Fibroblast of the aortic adventitia (primary cell): ENCODE measurements at places on chromosomes 13 and 19.

GRCh38 chr13:61795580-61795979 lies 379.9 kb upstream of the PCDH20 start:
- no peak for DNase-seq

- peak; percentile 78 for DNase-seq
Measured at GRCh38 chr13:27425918-27426630, 1.7 kb downstream of the GTF3A start.

DNA sequence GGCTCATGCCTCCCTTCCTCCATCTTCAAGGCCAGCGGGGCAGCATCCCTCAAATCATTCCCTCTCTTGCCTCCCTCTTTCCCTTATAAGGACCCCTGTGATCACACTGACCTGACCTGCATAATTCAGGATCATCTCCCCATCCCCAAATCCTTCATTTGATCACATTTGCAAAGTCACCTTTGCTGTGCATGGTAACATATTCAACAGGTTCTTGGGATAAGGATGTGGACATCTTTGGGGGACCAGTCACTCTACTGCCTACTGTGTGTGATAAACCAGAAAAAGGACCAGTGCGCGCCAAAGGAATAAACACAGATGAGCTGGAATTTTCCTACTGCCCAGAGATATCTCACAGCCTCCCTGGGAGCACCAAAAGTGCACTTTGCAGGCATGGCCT lies 7.9 kb downstream of the OPA3 start:
- DNase-seq = no peak

DNA sequence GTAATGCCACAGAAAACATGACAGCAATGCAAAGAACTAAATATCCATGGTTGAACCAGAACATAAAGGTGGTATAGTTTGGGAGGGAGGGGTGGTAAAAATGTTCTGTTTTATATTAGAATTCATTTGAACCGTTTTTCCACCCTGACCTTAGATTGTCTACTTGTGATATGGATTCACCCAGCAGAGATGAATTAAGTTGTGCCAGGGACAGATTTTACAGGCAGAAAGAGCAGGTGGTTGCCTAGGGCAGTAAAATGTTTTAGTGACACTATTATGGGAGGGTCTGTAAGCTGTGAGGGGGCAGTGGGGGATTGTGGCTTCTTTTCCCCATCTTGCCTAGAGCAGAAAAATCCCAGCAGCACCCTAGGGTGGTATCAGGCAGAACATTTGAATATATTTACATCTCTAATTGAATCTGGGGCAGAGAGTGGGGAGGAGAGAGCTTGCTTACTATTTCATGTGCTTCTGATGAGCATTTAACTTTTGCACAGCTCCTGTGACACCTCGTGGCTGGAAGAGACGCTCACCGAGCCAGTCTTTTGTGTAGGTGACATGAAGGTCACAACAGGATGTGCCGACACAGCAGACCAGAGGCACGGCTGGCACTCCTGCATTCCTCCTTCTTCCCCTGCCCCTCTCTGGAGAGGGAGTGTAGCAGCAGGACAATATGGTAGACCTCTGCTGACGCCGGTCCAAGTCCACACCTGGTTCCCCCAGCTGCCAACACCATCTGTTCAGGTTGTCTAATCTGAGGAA lies 452.3 kb downstream of the IRS2 start:
- no peak for DNase-seq

- peak; percentile 89 for DNase-seq
Measured at GRCh38 chr13:37618554-37618953, 20.0 kb upstream of the POSTN start.

- peak; percentile 20 for DNase-seq
Measured at GRCh38 chr19:48480183-48480557, 11.0 kb downstream of the CYTH2 start.

GRCh38 chr19:46661735-46662592 lies 982 bp upstream of the DACT3 start:
- peak; percentile 93 for DNase-seq

- DNase-seq = no peak
Measured at GRCh38 chr19:52170304-52170703, 1.1 kb downstream of the ZNF836 start.

DNA sequence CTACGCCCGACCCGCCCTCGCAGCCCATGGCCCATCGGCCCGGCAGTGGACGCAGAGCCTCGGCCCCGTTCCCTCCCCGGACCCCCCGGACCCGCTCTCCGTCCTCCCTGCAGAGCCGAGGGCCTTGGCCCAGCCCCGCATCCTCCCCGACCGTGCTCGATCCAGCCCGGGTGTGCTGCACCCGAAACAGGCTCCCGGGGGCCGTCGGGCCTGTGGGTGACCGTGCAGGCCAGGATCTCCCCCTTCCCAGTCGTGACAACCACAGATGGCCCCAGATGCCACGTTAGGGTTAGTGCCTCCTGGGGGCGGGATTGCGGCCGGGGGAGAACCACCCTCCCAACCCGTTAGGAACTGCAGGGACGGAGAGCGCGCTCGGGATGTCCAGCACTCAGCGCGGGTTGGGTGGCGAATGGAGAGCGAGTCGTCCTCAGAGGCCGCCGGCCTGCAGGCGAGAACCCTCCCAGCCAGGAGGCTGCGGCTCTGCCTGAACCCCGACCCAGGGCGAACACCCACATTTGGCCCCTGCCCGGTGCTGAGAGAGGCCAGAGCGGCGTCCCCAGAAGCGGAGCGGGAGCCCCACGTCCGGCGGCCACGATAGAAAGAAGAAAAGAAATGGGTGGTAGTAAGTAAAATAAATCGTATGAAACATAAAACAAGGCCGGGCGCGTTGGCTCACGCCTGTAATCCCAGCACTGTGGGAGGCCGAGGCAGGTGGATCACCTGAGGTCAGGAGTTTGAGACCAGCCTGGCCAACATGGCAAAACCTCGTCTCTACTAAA lies 6.7 kb upstream of the MADCAM1 start:
- peak; percentile 21 for DNase-seq

- DNase-seq = peak; percentile 67
Measured at GRCh38 chr19:18672606-18673337, 10.7 kb upstream of the CRTC1 start.

DNA sequence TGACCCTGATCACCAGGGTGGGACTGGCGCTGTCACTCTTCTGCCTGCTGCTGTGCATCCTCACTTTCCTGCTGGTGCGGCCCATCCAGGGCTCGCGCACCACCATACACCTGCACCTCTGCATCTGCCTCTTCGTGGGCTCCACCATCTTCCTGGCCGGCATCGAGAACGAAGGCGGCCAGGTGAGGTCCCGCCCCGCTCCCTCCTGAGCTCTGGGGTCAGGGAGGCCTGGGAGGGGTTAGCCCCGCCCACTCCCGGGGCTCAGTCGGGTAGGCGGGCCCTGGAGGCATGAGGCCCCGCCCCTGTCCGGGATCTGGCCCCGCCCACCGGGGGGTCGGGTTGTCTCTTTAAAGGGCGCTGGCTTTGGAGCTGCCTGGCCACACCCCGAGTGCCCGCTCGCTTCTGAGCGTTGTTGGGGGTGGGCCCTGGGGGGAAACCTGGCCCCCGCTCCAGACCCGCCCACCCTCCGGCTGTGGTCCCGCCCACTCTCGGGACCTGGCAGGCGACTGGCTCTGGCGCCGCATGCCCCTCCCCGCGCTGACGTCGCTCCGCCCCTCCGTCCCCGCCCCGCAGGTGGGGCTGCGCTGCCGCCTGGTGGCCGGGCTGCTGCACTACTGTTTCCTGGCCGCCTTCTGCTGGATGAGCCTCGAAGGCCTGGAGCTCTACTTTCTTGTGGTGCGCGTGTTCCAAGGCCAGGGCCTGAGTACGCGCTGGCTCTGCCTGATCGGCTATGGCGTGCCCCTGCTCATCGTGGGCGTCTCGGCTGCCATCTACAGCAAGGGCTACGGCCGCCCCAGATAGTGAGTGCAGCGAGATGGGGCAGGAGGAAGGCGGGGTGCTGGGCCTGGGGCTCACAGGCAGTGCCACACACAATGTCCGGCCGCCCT lies 13.1 kb downstream of the DDX39A start:
- DNase-seq = peak; percentile 75

GRCh38 chr19:55613930-55614710 lies 8.7 kb downstream of the ZNF865 start:
- DNase-seq = no peak

DNA sequence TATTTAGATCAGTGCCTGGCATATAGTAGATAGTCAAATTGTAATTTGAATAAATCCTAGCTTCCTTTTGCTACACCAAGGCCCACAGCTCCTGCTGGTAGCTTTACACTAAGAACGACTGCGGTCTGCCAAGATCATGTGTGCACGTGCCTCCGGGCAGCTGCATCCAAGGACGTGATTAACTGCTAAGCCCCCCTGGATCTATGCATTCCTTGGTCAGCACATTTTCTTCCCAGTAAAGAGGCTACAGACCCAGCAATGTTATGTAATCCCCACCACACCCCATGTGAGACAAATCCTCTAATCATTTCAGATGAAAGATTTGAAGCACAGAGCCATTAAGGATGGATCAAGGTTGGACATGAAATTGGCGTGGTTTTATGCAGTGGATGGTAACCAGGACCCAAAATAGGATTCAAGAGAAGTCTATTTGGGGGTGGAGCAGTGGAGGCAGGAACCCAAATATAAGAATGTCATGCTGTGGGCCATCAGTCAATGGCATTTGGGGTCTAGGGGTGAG lies 65.2 kb upstream of the PEG3 start:
- no peak for DNase-seq

GRCh38 chr13:33441015-33441414 lies 155.5 kb upstream of the STARD13 start:
- peak; percentile 39 for DNase-seq

GRCh38 chr13:111584870-111585269 lies 264.4 kb downstream of the TEX29 start:
- DNase-seq = no peak

- DNase-seq = peak; percentile 87
Measured at GRCh38 chr13:52599037-52599847, 43.0 kb upstream of the HNRNPA1L2 start.

DNA sequence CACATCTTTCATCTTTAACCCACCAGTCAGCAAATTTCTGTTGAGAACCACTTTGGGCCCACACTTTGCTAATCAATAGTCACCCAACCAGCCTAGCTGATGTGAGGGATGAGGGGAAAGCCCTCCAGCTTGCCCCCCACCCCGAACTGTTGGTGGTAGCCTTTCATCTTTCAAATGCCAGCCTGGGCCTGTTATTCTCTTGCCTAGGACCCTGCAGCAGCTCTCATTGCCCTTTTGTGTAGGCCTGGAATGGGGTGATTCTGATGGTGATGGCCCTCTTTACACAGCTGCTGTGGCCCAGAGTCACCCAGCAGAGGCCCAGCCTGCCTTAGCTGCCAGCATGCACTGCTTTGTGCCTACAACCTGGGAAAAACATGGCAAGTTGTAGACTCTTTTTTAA lies 294.5 kb downstream of the SLC7A1 start:
- DNase-seq = no peak

DNA sequence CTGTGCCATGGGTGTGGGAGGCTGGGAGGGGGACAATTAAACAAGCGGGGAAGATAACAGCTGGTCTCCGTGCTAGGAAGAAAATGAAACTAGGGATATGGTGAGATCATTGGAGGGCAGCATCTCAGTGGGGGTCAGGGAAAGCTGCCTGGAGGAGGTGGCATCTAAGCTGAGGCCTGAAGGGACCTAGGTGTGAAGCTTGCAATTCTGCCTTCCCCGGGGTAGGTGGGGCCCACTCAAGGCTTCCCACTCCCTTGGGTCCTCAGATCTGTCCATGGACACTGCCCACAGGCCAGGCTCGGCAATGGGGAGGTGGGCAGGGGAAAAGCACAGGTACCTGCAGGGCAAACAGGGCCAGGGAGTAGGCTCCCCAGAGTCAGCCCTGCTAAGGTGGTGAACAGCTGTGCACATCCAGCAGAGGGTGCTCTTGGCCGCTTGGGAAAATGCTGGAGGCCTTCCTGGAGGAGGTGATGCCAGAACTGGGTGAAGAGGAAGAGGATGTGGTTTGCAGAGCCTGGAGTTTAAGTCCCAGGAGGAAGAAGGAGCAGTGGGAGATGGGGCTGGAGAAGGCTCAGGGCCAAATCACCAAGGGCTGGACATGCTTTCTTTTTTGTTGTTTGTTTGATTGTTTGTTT lies 25.7 kb upstream of the CCNE1 start:
- no peak for DNase-seq

- DNase-seq = peak; percentile 87
Measured at GRCh38 chr13:48448959-48449614, 36.2 kb upstream of the LPAR6 start.

DNA sequence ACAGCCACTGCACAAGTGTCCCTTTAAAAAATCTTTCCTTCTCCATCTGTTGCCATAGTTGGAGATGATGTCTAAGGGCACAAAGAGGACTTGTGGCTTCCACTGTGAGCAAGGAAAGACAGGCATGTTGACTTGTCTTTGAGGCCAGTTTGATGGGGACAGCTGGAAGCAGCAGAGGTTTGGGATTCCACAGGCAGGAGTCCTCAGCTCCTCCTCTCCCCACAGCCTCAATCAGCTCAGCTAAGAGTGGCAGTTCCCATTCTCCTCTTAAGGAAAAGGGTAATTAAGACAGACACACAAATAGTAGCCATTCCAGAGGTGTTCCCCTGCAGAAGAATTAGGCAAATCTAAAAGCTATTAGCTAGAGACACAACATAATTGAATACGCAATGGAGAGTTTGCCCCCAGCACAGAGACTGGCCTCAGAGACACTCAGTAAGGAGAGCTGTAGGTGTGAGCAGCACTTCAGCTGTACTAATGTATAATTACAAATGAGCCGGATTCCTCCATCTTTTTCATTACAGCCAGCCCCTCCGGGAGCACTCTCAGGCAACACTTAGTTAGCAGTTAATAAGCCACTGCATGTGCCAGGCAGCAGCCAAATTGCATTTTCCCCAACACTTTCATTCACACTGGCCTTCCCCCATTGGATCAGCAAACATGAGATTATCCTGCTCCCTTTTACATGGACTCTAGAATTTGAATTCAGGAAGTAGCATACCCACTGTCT lies 434.0 kb downstream of the FOXO1 start:
- no peak for DNase-seq

DNA sequence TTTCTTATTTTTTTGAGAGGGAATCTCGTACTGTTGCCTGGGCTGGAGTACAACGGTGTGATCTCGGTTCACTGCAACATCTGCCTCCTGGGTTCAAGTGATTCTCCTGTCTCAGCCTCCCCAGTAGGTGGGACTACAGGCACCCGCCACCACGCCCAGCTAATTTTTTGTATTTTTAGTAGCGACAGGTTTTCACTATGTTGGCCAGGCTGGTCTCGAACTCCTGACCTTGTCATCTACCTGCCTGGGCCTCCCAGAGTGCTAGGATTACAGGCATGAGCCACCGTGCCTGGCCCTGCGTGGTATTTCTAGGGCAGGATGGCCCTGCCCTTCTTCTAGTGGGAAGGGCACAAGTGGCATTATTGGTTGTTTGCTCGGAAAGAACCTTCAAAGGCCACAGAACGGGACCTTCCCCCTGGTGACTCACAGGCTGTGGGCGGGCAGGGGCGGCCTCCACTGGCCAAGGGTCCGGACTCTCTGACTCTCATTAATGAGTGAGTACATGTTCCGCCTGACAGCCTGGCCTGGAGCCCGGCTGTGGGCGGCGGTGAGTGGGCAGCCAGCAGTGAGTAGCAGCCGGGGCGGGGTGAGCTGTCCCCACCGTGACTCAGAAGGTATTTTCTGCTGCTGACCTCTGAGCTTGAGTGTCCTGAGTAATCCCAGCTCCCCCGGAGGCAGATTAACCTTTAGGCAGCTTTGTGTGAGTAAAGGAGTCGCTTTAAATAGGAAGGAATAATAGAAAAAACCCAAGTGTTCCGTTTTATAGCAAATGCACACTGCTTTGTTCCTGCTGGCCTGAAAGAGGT lies 5.1 kb downstream of the DOT1L start:
- DNase-seq = peak; percentile 96
